Activated effector memory CD4-positive, alpha-beta T cell treated with anti-CD3 and anti-CD28 coated beads, Interleukin-2, amount 50 U/mL, for 16 hours (primary cell): ENCODE measurements at places on chromosomes 6 and 20.

- no peak for DNase-seq
These were observed 42.6 kb upstream of the IRF4 start for GRCh38 chr6:348860-349396.

DNA sequence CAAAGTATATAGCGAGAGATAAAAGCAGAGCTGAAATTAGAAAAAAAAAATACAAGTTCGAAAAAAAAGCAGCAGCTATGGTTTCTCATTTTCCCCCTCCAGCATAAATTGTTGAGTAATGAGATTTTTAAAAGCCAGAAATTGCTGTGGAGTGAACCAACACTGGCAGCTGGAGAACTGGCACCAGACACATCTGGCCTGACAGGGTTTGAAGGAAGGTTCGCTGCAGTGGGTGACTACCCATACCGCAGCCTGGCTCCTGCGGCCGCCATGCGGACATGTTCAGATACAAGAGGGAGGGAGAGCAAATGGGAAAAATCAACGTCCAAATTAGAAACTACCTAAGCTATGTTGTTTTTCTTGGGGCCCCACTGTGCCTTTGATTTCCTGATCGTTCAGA, 3.3 kb downstream of the APCDD1L start:
- DNase-seq = no peak

GRCh38 chr6:17305219-17306001, 24.2 kb downstream of the RBM24 start:
- no peak for DNase-seq

DNA sequence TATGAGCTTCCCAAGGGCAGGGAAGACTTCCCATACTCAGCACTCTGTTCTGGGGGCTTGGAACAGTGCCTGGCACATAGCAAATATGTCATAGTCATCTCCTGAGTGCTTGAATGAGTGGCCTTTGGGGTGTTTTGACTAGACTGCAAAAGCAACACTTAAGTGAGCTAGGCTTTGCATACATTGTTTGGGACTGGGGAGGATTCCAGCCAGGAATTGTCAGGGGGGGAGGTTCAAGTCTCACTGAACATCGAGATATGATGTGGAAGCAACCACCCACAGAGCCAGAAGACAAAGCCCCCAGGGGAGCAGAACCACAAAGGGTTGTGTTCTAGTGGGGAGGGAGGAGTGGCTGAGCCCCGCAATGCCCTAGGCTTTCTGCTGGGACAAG, 98.4 kb downstream of the SYCP2 start:
- no peak for DNase-seq

GRCh38 chr6:11155589-11155988, 44.1 kb upstream of the ERVFRD-1 start:
- no peak for DNase-seq

DNA sequence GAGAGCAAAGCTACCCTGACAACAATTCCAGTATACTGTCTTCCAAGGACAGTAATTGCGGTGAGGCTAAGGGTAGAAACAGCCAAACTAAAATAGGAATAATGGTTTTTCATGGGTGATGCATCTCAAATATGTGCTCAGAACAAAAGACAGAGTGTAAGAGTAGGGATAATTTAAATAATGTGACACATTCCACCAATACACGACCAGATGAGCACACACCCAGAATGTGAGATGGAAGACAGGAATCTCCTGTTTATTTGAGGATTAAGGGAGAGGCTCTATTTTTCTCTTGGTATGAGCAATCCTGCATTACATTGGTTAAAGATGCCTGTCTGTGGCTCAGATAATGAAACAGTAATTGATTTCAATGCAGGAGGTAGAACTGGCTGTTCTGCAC, 292.9 kb upstream of the ZFP64 start:
- DNase-seq = no peak

GRCh38 chr20:7996898-7997297, 22.7 kb downstream of the TMX4 start:
- no peak for DNase-seq

DNA sequence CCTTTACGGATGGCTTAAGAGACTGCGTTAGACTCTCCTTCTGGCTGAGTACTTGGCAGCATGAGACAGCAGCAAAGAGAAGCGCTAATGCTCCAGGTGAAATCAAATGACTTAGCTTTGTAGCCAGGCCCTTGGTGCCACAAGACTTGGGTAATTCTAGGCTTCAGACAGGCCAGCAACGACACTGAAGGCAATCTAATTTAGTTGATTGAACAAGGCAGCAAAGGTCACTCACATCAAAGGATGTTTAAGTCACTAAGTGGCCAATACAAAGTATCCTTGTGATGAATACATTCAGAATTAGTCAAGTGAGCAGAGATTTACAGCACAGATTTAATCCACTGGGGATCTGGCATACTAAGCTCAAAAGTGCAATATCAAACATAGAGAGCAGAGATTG, 113.2 kb downstream of the FAM83B start:
- no peak for DNase-seq
